ENCODE measurements at places on chromosomes 11 and 22.

DNA sequence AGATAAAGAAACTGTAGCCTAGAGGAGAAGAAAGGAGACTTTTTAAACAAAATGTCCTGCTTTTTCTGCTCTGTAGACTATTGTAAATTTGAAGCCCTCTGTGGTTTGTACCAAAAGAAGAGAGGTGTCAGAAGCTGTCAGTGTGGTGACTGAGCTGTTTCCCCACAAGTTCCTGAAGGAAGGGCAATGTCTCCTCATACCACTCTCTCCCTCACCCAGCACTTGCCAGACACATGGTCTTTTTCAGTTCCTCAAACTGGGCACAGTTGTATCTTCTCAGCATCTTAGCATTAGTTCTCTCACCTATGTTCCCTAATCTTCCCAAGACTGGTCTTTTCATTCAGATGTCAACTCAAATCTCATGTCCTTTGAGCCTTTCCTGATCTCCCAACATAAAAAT, 4.3 kb downstream of the BCO2 start:
- no peak for DNase-seq

GRCh38 chr11:81869351-81870065, 864.2 kb downstream of the FAM181B start:
- DNase-seq = peak; percentile 62

GRCh38 chr22:49540913-49541692, 286.6 kb downstream of the BRD1 start:
- no peak for DNase-seq

- no peak for DNase-seq
Observed at GRCh38 chr11:2205981-2206690, 34.5 kb upstream of the TH start.

DNA sequence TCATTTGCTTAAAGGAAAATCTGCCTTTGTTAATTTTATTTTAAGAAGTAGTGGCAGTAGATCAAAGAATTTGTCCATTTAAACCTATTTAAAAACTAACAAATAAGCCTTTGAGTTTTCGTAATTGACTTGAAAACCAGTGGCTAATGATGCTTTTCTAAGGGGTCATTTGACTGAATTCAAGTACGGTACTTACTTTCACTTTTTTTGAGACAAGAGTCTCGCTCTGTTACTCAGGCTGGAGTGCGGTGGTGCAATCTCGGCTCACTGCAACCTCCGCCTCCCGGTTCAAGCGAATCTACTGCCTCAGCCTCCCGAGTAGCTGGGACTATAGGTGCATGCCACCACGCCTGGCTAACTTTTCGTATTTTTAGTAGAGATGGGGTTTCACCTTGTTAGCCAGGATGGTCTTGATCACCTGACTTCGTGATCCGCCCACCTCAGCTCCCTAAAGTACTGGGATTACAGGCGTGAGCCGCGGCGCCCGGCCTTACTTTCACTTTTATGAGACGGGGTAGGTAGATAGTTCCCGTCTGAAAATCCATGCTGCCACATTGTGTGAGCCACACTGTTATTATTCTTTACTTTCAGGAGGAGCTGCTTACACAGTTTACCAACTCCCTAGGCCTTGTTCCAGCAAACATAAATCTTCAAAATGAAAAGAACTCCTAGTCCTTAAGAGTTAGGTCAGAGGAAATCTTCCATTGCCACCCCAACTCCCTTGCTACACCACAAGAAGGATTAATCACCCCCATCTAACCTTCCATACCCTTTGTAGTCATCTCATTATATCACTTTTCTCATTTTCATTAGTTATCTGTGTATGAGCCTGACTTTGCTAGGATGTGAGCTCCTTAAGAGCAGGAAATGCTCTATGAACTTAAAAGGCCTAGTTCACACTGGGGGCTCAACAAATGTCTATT, 926.6 kb upstream of the CCDC90B start:
- DNase-seq = no peak

DNA sequence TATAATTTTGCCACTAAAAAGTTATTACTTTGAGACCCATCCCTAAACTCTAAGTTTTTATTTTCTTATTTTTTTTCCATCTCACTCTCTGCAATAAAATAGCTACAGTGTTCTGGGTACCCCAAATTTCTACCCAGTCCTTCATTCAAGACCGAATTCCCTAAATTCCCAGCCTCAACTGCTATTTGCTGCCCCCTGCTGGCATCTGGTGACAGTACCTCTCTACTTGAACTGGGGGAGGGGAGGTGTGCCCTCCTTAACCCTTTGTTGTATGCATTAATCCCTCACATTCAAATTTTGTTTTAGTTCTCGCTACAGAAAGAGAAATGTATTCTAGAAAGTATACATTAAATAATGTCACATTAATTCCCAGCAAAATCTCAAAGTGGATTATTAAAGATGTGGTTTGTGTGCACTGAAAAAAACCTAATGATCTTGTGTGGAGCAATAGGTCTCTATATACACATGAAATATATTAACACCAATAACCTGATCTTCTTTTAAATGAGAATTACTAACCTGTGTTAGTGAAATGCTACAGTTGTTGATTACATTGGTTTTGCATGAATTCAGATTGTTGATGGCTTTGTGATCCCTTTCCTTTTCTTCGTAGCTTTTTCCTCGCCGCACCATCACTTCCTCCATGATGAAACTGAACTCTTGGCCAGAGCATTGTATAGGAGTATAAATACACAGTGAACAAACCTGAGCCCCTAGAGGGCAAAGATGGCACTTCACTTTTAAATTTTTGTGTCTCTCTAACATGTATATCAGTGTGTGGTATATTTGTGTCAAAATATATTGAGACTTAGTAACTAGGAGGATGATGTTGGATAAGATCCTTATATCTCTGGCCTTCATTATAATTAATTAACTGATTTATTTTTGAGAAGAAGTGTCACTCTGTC, 590.0 kb downstream of the METTL15 start:
- no peak for DNase-seq

- DNase-seq = peak; percentile 27
Observed at GRCh38 chr22:20131597-20131858, at the start of gene ZDHHC8. ZDHHC8 (plus strand) TSS chr22:20131804; CDS start chr22:20131948, 144 bp downstream.

GRCh38 chr22:35445933-35446332, 46.0 kb downstream of the MCM5 start:
- no peak for DNase-seq

DNA sequence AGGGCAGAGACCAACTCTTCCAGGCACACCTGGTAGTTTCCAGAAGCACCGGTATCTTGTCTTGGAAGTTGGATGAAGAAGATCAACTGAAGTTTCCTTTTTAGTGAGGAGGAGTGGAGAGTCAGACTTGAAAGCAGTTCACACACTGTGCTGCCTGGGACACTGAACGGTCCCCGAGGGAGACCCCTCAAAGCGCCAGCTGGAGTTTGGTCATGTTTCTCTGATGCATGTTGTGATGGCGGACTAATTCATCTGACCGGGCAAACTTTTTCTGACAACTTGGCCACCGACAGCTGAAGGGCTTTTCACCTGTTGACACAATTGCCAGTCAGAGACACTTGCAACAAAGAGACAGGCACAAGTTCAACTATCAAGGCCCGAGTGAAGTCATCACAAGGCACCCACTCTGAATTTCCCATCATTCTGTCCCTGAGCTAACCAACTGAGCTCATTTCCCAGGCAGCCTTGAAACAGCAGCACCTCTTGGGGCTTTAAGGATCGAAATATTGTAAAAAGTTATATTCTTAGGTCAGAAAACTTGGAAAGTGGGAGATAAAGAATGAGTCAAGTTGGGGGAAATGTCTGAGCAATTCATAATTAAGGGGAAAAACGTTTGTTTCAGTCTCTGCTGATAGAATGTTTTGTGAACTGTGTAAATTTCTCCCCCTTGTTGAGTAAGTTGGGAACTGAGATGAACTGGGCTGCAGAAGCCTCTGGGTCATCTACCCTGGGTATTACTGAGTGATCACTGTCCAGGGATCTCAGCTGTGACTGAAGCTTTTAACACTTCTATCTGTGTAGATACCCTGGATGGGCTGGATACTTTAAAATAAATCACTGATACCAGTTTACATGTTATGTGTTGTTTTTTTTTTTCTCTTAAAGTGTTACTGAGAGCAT, 46.2 kb downstream of the WT1 start:
- DNase-seq = no peak

DNA sequence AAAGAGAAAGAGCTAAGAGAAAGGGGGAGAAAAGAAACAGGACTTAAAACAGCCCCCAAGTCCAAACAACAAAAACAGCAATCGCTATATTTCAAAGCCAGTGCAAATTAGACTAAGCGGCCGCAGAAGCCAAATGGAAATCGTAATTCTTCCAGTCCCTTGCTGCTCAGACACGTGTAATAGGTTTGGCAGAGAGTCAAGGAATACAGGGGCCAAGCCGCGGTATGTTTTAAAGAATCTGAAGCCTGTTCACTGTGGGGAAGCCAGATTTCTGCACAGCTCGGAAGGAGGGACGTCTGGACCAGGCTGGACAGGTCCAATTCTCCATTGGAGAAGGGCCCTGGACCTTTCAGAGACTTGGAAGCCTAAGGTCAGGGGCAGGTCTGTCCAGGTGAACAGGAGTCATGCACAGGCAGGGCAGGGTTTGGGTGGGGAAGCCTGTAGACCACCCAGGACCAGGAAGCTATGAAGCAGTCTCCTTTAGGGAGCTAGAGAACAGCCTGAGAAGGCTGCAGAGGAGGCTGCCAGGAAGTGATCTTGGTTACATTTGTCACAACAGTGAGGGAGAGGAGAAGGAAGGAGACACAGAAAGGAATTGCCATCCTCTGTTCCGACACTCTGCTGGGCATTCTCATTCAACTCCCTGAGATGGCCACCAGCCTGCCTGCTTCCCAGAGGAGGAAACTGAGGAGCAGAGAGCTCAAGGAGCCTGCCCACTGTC, 265.5 kb upstream of the ISX start:
- DNase-seq = no peak

DNA sequence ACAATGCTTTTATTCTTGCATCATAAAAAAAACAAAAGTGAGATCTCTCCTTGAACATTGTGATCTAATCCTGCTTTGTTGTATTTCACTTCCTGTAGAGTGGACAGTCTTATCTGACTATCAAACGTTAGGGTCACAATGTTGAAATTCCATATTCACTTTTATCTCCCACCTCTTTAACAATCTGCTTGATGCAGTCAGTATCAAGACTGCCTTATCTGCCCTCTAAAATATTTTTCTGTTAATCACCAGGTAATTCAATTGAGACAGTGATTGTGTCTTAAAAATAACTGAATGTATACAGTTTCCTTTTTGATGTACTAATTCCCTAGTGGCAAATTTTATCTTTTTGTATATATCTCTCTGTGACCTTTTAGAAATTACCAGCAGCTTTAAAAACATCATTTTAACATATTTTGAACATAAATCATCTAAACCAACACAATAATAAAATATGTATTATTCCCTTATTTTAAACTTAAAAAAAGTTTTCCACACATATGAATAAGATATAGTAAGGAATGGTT, 143.1 kb upstream of the MPPED2 start:
- no peak for DNase-seq

GRCh38 chr11:1796413-1797011, 32.8 kb upstream of the CTSD start:
- no peak for DNase-seq

DNA sequence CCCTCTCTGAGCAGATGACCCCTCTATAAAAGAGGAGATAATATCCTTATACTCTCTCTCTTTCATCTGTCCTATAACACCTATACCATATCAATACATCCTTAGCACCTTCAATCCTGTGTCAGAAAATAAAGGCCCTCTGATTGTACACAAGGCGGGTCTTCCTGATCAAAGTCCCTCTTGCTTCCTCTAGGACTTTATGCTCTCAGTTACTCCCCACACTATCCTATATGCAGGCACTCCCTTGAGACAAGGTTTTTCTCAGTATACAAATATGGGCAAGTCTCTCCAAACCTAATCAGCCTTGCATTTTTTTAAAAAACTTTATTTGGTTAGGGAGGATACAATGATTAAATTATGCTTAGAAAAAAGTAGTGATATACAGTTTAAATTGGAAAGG, 17.3 kb upstream of the HORMAD2 start:
- DNase-seq = no peak

- no peak for DNase-seq
Observed at GRCh38 chr11:119030029-119030328, 698 bp downstream of the SLC37A4 start.

GRCh38 chr11:22192642-22193347, at the start of gene ANO5:
ANO5 (plus strand) TSS chr11:22193085; CDS start chr11:22193493, 408 bp downstream.
- DNase-seq = no peak

DNA sequence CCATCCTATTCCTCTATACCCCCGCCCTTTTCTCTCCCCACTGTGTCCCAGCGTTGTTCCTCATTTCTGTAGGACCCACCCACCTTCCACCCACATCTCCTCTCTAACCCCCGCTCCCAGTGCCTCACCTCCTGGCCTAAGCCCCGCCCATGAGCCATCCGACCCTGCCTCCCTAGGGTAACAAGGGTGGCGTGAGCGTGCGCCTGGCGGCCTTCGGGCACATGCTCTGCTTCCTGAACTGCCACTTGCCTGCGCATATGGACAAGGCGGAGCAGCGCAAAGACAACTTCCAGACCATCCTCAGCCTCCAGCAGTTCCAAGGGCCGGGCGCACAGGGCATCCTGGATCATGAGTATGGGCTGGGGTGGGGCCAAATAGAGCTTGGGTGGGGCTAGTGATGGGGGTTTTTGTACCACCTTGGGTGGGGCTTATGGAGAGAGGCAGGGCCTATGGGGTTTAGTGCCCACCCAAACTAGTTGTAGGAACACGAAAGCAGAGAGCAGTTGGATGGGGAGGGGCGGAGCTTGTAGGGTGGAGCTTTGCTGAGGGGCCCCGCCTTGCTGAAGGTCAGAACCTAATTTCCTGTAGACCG, 4.5 kb downstream of the INPP5J start:
- DNase-seq = no peak

DNA sequence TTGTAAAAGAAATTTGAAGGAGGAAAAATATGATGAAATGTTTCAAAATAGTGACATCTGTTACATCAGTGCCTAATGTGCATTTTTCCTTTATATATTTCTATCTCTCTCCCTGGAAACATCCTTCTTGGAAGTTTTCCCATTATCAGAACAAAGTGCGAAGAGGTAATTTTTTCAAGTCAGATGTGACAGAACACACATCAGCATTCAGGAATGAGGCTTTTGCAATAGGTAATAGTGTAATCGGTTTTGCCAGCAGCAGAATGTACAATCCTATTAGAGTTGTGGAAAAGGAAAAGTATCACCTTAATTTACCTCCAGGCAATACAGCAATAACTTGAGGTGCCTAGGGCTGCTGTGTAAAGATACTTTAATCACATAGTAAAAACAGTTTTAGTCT, 275.8 kb downstream of the FAT3 start:
- no peak for DNase-seq

DNA sequence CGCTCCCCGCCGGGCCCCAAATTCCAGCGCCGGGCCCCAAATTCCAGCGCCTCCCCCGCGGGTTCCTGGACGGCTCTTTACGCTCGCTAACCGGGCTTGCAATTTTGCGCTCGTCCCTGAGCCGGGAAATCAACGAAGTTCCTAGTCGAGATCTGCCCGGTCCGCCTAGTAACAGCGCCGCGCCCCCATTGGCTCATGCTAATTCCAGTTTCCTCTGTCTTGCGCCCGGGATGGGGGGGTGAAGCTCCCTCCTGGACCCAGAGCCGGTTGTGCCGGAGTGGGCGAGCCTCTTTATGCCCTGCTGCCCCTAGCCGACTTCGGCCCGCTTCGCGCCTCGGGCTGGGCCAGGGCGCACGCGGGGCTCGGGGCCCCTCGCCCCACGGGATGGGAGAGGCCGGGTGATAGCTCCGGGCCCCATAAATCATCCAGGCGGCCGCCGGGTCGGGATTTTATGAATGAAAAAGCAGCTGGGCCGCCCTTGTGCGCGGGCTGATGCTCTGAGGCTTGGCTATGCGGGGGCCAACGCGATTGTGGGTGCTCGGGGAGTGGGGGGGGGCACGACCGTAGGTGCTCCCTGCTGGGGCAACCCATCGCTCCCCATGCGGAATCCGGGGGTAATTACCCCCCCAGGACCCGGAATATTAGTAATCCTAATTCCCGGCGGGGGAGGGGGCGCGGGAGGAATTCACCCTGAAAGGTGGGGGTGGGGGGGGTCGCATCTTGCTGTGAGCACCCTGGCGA, 1.8 kb upstream of the CCND1 start:
- no peak for DNase-seq

All from stimulated activated CD4-positive, alpha-beta T cell treated with anti-CD3 and anti-CD28 coated beads, Interleukin-1b, Interleukin-23, amount 100 ng/mL, for 4 hours (primary cell).